ENCODE measurements at places on chromosomes 7 and 10.

DNA sequence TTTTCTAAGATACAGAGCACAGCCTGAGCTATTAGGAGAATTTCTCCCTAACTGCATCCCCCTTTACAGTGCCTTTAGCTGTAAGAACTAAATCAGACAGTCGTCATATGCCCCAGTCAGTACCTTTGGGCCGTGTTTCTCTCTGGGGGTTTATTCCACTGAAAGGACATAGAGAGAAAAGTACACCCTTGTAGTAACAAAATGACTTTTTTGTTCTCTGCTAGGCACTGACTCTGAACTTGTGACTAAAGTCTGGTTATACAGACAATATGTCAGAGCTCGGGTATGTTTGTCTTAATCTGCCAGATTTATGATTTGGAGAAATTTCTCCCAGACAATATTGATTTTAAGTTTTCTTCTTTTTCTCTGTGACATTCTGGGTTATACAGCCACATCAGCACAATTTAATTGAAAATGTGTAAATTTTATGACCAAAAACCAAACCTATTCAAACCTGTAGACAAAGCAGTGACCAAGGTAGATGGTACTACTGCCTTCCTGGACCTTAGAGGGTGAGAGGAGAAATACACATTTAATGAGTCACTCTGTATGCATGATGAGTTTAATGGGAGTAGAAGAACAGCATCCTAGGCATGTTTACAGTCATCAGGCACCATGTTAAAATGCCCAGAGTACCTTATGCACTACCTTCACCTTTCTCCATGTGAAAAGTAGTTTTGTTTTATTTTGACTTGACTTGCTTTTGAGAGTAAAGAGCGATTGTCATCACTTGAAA lies 156.1 kb upstream of the PLXDC2 start:
- DNase-seq = no peak

DNA sequence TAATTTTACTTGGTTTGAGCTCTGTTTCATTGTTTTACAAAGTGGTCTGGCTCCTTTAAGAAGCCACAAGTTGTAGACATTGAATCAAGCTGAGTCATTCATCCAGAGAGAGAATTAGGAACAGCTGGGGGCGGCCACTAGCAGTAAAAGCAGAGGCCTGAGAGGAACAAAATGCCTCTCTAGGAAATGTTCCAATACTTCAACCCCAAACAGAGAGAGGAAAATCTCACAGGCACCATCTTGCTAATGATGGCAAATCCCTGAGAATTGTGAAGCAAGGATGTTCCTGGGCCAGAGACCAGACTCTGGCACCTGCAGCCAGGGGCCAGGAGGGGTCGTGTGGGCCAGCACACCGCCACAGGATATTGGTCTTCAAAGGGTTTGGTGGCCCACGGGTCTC lies 26.5 kb upstream of the TRIL start:
- no peak for DNase-seq

- DNase-seq = no peak
These were observed 189.2 kb downstream of the SEMA3D start for GRCh38 chr7:84997626-84998025.

DNA sequence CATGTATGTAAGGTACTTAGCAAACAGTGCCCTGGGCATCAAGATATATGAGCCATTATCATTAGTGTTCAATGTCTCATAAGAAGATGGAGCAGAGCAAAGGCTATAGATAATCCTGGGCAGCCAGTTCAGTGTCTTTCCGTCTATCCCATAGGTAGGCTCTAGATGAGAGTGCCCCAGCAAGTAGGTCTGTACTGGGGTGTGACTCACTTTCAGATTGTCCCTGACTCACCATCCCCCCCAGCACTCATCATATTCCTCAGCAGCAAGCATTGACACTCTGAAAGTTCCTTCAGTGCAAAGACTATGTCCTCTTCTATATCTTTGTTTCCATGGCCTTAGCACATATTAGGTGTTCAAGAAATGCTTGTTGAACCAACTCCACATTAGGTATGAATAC lies 20.0 kb upstream of the FAM204A start:
- no peak for DNase-seq

GRCh38 chr10:61250131-61250530 lies 203.1 kb downstream of the TMEM26 start:
- DNase-seq = no peak

- DNase-seq = no peak
These were observed 65.7 kb downstream of the PWWP2B start for GRCh38 chr10:132462463-132463332.

- DNase-seq = no peak
These were observed 3.0 kb upstream of the PANK1 start for GRCh38 chr10:89648074-89648473.

- DNase-seq = peak; percentile 99
These were observed 23.6 kb downstream of the DDIT4 start for GRCh38 chr10:72297281-72297804.

- DNase-seq = no peak
These were observed 158.9 kb downstream of the RTKN2 start for GRCh38 chr10:62109587-62110293.

GRCh38 chr10:89163265-89163995 lies 43.7 kb downstream of the CH25H start:
- peak; percentile 31 for DNase-seq

GRCh38 chr7:71290452-71290851 lies 158.5 kb downstream of the GALNT17 start:
- no peak for DNase-seq

DNA sequence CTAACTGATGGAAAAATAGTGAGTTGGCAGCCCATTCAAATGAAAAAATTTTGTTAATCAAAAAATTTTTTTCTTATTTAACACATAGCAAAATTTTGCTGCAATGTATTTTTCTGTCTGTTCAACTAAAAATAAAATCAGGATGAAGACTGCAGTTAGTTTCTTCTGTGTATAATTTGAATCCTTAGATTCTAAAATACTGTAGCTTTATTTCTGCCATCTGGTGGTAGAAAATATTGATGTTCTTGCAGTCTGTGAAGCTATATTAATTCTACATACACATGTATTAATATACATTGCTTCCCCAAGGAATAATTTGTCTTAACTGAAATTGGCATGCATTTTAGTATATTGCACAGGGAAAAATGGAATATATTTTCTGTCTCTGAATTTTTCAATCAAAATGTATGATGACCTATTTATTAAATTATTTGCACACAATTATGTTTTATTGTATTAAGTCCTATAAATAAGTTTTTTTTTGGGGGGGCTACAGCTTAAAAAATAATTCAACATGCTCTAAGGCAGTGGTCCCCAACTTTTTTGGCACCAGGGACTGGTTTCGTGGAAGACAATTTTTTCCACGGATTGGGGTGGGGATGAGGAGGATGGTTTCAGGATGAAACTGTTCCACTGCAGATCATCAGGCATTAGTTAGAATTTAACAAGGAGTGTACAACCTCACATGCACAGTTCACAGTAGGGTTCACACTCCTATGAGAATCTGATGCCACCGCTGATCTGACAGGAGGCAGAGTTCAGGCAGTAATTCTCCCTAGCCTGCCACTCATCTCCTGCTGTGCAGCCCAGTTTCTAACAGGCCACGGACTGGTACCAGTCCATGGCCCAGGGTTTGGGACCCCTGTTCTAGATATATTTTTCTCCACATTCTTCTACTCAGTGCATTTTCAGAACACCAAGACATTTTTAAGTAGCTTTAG lies 119.4 kb downstream of the GNAT3 start:
- no peak for DNase-seq

DNA sequence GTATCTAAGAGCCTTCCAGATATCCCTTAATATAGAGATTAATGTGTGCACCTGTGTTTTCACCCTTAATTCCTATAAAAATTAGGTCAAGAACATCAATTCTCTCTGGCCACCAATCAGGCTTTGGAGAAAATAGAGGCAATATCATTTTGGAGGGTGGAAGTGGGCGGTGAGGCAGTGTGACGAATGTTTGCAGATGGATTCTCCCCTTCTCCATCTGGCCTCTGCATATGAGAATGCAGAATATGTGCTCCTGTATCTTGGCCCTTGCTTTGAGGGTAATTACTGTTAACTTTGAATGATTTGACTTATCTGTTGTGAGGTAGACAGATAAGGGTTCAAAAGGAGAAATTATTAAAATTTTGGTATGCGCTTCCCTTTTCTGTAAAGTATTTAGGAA lies 304.0 kb upstream of the NPSR1 start:
- no peak for DNase-seq
